ENCODE measurements at places on chromosomes 2 and 18.

GRCh38 chr2:147567136-147567535 lies 277.7 kb upstream of the ACVR2A start:
- no peak for DNase-seq

DNA sequence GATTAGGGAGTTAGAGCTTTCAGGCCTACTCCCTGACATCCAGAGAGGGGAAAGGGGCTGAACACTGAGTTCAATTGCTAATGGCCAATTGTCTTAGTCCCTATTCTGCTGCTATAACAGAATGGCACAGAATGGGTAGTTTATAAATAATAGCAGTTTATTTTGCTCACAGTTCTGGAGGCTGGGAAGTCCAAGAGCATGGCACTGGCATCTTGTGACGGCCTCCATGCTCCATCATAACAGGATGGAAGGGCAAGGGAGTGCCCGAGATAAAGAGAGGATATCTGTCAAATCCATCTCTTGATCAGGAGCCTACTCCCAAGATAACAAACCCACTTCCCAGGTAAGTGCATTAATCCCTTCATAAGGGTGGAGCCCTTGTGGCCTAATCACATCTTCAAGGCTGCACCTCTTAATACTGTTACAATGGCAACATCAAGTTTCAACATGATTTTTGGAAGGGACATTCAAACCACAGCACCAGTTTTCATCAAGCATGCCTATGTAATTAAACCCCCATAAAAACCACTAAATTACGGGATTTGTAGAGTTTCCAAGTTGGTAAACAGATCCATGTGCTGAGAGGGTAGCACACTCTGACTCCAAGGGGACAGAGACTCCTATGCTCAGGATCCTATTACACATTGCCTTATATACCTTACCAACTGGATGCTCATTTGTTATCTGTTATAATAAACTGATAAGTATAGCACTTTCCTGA lies 44.6 kb downstream of the BAZ2B start:
- DNase-seq, result no peak

- no peak for DNase-seq
These were observed 96.0 kb downstream of the WDR7 start for GRCh38 chr18:56747032-56747658.

DNA sequence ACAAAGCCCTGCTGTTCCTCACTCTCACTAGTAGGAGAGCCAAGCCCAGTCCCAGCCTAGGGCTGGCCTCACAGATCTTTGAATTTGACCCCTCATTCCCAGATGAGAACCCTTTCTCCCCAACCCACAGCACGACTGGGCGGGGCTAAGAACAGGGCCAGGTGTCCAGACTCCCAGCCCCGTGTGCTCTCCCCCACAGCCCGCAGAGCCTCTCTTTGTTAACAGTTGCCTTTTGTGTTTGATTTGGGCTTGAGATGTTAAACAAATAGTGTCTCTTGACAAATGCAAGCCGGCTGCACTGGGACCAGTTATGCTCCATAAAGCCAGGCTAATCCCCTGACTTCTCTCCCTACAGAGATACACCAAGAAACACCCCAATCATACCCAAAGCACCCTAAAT lies 4.7 kb upstream of the KCNK3 start:
- DNase-seq, result no peak

GRCh38 chr2:76197842-76198448 lies 487.2 kb upstream of the GCFC2 start:
- DNase-seq, result peak; percentile 1

- DNase-seq, result no peak
These were observed 706 bp downstream of the UBXN2A start for GRCh38 chr2:23940718-23941620.

DNA sequence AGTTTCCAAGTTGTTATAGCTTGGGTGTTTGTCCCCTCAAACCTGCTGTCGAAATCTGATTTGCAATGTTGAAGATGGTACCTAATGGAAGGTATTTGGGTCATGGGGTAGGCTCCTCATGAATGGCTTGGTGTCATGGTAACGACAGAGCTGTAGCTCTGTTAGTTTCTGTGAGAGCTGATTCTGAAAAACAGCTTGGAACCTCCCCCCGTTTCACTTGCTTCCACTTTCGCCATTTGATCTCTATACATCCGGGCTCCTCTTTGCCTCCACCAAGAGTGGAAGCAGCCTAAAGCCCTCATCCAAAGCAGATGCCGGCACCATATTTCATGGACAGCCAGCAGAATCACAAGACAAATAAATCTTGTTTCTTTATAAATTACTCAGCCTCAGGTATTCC lies 1035.1 kb upstream of the SLC39A10 start:
- DNase-seq, result no peak

DNA sequence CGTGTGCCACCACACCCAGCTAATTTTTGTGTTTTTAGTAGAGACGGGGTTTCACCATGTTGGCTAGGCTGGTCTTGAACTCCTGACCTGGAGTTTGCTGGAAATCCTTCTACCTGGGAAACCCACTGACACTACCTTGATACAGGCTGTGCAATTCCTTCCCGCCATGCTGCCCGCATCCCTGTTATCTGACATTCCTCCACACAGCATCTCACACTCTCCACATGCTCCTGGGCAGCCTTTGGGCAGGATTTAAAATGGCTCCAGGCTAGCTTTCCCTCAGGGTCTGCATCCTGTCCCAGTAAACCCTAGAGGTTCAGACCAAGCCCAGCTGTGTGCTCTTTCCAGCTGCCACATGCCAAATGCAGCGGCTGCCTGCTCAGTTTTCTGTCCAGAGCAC lies 319.5 kb upstream of the CXCR4 start:
- DNase-seq, result no peak

- DNase-seq, result no peak
These were observed 13.1 kb downstream of the CFLAR start for GRCh38 chr2:201128933-201129505.

DNA sequence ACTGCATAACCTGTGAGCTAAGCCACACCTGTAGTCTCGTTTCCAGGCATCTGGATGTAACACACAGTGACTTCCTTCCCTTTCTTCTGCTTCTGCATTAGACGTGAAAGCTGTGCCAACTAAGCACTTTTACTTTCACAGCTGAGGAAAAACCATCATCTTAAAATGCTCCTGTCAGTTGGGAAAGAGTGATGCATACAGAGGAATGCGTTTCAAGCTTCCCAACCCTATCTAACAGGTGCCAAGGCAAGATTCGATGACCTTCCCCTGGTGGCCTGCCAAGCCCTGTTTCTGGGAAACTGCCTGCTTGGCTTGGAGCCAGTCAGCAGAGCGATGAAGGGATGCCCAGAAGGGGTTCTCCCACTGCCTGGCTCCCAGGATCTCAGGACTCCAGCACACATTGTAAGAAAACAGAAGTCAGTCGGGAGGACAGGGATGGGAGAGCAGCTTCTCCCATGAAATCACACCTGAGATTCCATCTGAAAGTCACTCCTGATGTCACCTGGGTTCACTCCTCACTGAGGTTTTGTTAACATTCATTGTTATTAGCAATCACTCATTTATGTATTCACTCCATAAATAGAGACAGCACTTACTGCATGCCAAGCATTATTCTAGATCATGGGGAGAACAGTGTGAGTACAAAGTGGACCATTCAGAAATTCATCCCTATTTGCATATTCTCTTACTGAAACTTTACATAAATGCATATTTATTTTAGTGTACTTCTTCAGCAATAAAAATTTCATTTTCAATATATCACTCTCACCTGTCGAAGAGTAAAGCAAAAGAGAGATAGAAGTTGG lies 64.1 kb downstream of the DTNA start:
- DNase-seq, result no peak

GRCh38 chr2:74374509-74375205 lies 5.5 kb downstream of the DCTN1 start:
- DNase-seq, result no peak

DNA sequence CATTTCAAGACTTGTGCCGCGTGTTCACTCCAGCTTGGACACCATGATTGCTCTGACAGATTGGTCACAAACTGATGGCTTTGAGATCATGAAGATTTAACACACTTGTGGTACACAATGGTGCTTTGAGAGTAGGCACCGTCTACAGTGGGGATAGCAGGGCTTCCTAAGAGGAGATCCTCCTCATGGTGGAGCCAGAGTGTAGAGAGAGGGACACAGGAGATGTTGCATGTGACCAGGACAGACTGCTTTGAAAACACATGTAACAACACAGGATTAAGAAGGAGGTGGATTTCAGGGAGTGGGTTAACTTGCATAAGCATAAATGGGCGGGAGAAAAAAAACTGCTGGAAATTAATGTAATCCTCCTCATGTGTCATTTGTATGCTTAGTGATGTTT lies 95.7 kb upstream of the LINC00305 start:
- no peak for DNase-seq

DNA sequence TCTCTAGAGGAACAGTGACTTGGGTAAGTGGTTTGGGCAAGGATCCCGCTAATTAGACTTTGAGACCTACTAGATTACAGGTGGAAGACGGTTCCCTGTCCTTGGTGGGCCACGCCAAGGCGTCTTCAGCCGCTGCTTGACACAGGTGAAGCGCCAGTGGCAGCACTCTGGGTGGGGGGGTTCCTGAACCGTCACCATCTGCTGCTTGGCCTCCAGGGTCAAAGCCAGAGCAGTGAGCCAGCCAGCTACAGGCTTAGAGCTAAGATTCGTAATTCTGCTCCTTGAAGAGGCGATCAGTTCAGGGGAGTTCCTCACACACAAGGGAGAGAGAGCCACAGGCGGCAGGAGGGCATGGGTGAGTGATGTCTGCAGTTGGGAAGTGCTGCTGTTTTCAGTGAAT lies 39.4 kb upstream of the RBM44 start:
- no peak for DNase-seq

- no peak for DNase-seq
These were observed 48.8 kb downstream of the MCFD2 start for GRCh38 chr2:46866770-46867246.

DNA sequence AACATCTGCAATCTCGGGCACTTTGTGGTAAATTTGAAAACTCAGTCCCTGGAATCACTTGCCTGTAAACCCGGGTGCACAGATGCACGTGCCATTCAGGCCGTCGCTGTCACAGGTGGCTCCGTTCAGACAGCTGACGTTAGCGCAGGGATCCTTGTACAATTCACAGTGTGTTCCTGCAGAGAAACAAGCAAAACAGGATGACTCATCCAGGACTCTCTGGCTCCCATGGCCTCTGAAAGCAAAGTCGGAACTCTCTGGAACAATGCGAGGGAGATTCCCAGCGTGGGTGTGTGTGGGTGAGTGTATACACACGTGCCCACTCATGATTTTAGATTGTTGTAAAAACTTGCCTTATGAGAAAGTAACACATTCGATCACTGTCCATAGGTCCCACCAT lies 136.1 kb upstream of the PID1 start:
- DNase-seq, result no peak

GRCh38 chr2:79129804-79130203 lies 9.5 kb downstream of the REG1A start:
- no peak for DNase-seq

- DNase-seq, result no peak
These were observed 121.0 kb downstream of the KLHL29 start for GRCh38 chr2:23505984-23506380.

DNA sequence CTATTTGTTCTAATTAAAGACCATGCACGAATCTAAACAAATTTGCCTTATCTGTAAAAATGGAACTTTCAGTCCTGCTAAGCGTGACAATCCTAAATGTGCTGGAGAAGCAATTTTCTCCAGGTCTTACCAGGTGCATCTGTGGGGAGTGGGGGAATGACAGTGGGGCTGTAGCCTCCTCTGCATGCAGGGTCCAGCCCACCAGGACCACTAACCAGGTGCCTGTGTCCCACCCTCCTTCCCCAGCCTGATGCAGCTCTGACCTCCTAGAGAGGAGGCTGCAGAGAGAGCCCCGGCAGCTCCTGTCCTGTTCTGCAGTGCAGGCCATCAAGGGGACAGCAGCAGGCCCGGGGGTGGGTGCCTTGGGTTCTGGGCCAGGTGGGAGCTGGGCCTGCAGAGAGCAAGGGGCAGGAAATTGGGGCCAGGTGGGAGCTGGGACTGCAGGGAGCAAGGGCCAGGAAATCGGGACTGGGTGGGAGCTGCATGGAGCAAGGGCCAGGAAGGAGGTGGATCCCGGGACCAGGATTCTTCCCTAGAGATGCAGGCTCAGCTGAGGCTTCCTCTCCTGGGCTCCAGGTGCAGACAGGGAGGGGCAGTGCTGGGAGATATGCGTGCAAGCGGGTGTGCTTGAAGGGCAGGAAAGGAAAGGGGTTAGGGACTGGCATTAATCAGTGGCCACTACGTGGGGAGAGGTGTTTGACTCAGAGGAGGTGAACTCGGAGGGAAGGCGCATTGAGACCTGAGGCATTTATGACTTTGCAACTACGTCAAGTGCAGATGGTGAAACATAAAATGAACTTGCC lies 185.3 kb downstream of the ANKRD30B start:
- no peak for DNase-seq

- DNase-seq, result no peak
These were observed 58.2 kb downstream of the MYT1L start for GRCh38 chr2:2272841-2273240.

DNA sequence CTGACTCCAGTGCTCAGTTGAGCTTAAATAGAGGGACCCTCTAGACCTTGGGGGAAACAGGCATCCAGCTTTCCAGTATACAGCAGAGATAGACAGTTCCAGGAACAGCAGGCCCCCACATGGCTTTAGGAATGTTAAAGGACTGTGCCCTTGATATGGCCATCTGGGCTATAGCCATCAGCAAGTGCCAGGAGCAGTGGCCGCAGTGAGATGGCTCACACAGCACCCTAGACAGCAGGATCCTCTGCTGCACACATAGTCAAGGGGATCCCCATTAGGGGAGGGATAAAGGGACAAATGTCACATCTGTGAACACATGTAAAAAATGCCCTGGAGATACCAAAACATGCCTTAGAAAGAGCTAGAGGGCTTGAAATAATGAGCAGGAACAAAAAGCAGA lies 213.4 kb downstream of the PTH2R start:
- no peak for DNase-seq

- DNase-seq, result no peak
These were observed 250.3 kb upstream of the FOSL2 start for GRCh38 chr2:28142386-28142785.

GRCh38 chr2:239958473-239958765 lies 66.7 kb downstream of the NDUFA10 start:
- DNase-seq, result no peak

- DNase-seq, result no peak
These were observed 26.9 kb downstream of the MCEE start for GRCh38 chr2:71102981-71103681.

GRCh38 chr2:216491793-216492596 lies 6.6 kb upstream of the RPL37A start:
- no peak for DNase-seq

- no peak for DNase-seq
These were observed 82.4 kb upstream of the GATA6 start for GRCh38 chr18:22086973-22087372.
